Fibroblast of the conjunctiva (primary cell): ENCODE measurements at places on chromosomes 3 and 15.

- no peak for DNase-seq
Measured at GRCh38 chr3:72579581-72580245, 268.5 kb downstream of the SHQ1 start.

GRCh38 chr15:36108541-36108940 lies 470.9 kb upstream of the CDIN1 start:
- no peak for DNase-seq

DNA sequence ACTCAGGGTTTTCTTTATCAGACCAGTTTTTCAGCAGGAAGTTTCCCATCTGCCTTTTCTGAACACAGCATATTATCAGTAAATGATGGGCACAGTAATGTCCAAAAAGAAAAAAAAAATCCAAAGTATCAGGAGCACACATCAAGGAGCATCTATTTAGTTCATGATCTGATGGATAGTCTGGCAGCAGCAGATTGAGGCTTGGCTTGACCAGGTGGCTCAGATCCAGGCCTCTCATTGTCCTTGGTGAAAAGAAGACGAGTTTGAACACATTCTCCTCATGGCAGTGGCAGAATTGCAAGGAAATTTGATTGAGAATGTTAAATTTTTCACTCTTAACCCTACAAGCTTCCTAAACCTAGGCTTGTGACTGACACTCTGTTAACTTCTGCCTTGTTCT lies 192.9 kb downstream of the OXSM start:
- DNase-seq: no peak

DNA sequence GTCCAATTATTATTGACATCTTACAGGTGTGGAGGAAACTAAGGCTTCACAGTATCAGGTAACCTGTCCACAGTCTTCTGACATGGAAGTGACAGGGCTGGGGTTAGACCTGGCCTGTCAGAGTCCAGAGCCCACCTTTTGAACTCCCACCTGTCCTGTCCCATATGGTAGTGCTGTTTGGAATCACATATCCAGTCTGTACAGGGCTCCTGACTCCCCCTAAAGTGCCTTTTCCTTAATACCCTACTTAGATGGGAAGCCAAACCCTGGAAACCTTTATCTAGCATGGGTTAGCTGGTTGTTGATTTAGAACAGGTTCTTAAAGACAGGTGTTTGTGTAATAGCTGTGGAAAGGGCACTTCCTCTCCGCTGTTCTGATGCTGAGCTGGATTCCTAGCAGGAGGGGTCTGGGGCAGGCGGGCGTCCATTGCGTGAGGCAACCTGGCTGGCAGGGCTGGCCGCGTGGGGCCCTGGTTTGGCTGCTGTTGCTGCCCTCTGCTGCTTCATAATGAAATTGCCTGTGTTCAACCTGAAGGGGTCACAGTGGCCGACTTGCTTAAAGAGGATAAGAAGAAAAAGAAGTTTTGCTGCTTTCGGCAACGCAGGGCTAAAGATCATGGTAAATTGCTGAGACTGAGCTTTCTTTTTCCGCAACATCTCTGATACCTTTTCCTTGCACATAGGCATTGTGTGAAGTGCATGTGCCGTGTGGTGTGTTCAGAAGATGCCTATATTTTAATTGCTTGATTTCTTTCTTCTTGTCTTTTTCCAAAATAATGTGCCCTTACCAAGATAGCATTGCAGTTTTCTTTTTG lies 136.2 kb downstream of the CHDH start:
- peak; percentile 44 for DNase-seq
